ENCODE measurements at places on chromosomes 6 and 20.

DNA sequence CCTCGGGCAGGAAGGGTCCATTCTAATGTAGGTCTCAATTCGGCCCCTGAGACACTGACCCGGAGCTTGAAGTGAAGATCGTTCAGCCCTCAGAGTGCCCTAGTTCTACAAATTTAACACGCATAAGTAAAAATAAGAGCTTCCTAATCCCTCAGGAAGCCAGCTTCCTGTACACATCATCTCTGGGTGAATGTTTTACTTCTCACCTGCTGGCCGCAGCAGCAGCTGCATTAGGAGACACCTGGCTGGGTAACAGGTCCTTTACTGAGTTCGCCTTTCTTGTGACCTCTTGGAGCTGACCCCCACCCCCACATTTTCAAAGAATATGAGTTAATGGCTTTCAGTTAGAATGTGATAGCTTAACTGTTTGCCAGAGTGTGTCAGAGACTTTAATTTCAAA lies 165.0 kb downstream of the SMOC2 start:
- DNase-seq, result no peak

- no peak for DNase-seq
Measured at GRCh38 chr20:3188823-3189413, 15.6 kb downstream of the DDRGK1 start.

GRCh38 chr6:64238071-64238470 lies 602.5 kb downstream of the PHF3 start:
- no peak for DNase-seq

DNA sequence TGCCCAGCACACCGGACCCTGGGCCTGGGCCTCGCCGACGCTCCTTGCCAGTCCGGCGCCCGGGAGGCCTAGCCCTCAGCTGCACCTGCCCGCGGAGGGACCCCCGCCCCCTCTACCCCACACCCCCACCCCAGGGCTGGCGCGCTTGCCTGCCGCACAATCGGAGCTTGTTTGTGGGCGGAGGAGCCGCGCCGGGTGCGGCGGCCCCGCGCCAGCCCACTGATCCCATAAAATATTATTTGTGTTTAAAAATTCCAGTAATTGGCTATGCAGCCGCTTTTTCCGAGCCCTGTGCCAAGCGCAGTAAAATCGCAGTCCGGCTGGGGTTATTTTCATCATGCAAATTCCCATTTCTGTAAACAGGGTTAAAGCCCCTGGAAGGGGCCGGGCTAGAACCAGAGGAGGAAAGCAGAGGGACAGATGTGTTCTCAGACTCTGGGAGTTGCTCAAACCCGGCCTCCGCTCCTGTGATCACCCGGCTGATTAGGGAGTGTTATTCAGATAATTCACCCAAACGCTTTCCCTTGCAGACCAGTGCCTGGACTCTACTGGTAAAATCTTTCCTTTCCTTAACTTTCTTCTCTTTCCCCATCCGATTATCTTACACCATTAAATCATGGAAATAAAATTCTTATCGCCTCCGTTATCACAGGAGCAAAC lies 93.1 kb downstream of the NCR2 start:
- DNase-seq, result no peak

GRCh38 chr20:34324541-34324940 lies 21.4 kb upstream of the AHCY start:
- no peak for DNase-seq

All from activated naive CD4-positive, alpha-beta T cell treated with anti-CD3 and anti-CD28 coated beads, Interleukin-2, amount 10 ng/mL, durations not matched to agents 7 days and 5 days (primary cell).